ENCODE measurements at places on chromosomes 1 and 21.

GRCh38 chr1:248380854-248381253, 5.3 kb downstream of the OR2T6 start:
- DNase-seq: no peak

DNA sequence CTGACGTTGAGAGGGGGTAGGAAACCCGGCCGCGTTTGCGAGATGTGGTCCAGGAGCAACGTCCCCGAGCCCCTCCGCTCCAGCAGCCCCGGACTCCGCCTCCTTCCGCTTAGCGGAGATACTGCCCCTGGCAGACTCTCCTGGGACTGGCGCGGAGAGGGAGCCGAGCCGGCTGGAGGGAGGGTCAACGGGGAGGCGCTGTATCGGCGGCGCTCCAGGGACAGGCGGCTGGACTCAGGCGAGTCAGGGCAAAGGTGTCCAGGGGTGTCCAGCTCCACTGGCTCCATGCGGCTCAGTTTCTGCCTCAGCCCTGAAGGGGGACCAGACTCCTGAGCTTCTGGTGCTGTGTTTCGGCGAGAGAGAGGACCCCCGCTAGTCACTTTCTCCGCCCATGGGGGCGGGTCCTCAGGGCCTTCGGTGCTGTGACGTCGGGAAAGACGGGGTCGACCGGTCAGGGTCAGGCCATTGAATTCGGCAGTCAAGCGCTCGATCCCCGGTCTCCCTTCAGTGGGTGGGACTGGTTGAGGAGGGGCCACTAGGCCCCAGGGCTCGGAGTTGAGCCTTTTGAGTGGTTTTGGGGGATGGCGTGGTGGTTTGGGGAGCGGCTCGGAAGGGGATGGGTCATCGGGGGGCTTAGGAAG, 2.8 kb upstream of the LIX1L start:
- DNase-seq: peak; percentile 90

- no peak for DNase-seq
These were observed 4.9 kb downstream of the TPM3 start for GRCh38 chr1:154186852-154187501.

DNA sequence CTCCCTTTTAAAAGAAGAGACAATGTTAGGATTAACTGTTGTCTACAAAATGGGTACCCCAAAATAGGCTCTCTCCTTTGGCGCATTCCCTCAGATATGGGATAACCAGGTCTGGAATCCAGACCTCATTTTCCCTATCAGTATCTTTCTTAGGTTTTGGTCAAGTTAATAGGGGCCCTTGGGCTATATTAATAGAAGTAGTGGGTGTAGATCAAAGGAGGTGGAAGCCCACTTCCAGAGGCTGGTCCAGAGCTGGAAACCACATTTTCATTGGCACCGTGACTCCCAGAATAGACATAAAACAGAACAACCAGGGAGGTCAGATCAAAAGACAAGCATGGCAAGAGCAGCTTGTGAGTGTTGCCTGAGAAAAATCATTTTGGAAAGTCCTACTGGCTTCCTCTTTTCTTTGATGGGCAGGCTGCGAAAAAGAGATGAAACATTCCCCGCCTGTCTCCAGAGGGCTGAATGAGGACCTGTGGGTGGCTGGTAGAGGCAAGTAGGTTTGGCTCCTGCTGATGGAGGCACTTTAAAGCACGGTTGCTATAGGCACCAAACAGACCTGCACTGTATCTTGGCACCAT, 25.8 kb upstream of the KIF21B start:
- DNase-seq: no peak

- no peak for DNase-seq
These were observed 47.6 kb upstream of the VAV3 start for GRCh38 chr1:108012553-108012952.

GRCh38 chr21:27419153-27419552, 452.3 kb upstream of the ADAMTS5 start:
- no peak for DNase-seq

GRCh38 chr1:179017383-179018326, 8.0 kb upstream of the FAM20B start:
- no peak for DNase-seq

GRCh38 chr21:45788198-45788597, 144.7 kb downstream of the PCBP3 start:
- DNase-seq: no peak

DNA sequence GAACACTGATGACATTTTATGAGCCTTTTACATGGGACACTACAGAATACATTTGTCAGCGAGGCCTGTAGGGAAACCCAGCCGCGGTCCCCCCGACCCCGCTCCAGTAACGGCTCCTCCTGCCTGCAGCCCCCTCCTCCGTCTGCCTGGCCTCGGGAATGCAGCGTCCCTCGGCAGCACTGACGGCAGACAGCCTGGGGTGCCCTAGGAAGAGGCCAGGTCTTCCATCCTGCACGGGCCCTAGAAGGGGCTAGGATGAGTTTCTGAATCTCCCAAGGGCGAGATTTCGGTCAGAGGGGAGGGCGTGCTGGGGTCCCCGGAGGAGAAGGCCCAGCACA, 8.4 kb downstream of the SAMD11 start:
- no peak for DNase-seq

DNA sequence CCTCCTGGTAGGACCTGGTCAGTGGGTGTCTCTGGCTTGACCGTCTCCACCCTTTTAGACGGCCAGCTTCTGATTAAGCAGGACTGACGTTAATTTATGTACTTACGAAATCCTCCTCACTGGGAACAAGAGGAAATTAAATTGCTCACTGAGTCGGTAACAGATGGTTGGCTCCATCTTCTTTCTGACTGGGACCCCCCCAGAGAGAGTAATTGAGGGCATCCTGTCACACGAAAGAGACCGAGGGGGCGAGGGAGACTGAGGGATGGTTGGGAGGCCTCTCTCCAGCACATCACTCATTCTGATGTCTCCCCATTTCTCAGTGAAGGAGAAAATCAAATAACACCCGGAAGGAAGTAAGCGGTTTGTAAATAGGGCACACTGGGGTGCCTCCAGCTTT, 104.8 kb downstream of the OMA1 start:
- DNase-seq: no peak

- no peak for DNase-seq
These were observed 33.1 kb downstream of the ZMYND12 start for GRCh38 chr1:42422737-42423136.

DNA sequence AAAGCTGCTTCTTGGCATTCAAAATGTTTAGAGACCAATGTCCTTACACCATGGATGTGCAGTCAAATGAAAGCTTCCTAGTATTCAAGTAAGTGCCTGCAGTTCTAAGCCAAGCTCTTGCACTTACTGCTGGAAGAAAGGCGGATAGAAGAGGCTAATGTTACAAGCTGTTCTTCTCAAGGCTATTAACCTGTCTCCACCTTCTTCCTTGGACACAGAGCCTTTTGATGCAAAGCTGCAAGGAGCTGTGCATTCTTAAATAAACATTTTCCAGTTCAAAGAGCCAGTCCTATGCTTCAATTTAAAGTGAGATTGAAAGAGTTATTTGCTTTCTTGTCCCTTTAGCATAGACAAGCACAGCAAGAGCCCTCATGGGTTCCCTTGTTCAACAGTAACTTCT, 167.9 kb upstream of the RUNX1 start:
- no peak for DNase-seq

DNA sequence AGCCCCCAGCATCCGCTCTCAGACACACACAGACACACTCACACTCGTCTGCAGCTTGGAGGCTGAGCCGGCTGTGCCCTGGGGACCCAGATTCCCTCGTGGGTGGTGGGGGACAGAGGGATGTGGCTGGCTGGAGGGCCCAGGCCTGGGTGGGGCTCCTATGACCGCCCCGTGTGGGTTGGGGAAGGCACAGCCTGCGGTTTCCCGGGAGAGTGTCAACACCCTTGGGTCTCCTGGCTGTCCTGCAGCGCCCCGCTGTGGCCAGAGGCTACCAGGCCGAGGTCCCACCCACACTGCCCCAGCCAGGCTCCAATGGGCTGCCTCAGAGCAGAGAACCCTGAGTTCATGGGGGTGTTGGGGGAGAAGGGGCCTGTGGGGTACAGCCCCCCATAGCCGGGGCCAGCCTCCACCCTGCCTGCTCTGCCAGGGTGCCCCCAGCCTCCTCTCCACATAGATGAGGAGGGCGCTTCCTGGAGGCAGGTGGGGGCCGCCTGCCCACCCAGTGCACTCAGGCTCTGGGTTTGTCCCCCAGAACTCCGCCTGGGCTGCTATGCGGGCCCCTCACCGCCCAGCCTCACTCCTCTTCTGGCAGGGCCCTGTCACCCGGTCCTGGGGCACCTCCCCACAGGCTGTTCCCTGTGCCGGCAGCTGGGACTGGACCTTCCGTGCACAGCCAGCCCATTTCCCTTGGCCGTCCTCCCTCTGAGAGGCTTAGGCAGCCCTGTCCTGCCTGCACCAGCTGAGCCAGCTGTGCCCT, at the start of gene TTC34:
Gene TTC34 (minus strand): TSS at position 159 of the 757 bp plus-strand sequence. CDS start 866 bp downstream, outside the sequence.
- peak; percentile 36 for DNase-seq

DNA sequence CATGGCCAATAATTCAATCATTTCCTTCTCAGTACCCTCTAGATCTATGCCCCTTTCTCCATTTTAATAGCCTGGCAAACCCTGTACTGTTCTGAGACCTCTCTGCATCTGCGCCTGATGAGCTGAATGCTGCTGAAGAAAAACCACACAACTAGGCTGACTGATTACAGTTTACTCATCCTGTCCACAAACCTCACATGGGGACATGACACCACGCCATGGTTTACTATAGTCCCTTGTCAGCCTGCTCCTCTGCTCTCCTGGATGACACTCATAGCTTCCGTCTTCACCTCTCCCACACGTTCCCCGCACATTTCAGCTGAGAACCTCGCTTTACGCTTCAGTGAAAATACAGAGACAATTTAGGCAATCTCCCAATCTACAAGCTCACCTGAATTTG, 59.7 kb downstream of the DESI2 start:
- no peak for DNase-seq

DNA sequence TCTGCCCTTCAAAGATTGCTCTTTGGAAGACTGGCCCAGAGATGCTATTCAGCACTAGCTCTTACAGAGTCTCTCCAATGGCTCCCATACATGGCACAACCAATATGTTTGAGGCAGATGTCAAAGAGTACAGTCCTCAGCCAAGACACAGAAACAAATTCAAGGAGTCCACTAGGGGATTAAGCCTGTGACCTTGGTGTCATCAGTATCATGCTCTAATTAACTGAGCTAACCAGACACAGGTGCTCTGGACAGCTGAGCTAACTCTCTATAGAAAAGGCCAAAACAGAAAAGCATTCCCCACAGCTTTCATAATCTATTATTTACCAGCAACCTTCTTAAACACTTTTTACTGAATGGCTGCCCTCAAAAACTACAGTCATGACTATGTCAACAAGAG, 666.0 kb upstream of the PLXNA2 start:
- no peak for DNase-seq

DNA sequence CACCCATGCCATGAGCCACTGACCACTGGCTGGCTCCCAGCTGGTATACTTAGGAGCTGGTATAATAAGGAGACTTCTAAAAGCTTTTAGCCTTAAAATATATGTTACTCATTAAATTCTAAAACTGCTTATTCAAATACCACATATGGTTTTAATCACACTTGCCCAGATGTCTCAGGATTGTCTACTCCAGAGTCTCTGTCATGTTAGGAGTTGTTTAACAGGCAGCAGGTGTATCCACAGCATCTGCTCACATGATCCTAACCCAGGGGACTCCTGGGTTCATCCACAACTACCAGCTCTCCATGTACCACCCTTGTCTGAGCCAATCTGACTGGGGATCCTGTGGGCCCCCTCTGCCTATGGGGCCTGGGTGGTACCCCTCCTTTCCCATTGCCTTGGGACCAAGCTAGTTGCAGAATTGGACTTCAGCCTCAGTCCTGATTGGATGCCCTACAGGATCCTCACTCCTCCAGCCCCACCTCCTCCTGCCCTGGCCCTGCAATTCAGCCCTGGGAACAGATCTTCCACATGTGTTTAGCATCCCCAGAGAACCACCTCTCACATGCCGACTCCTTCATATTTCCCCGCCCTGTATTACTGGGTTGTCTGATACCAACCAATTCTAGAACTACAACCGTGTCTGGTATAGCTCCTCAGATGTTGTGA, 61.3 kb downstream of the BCAR3 start:
- no peak for DNase-seq

GRCh38 chr1:208239473-208240381, 4.5 kb downstream of the PLXNA2 start:
- DNase-seq: no peak

DNA sequence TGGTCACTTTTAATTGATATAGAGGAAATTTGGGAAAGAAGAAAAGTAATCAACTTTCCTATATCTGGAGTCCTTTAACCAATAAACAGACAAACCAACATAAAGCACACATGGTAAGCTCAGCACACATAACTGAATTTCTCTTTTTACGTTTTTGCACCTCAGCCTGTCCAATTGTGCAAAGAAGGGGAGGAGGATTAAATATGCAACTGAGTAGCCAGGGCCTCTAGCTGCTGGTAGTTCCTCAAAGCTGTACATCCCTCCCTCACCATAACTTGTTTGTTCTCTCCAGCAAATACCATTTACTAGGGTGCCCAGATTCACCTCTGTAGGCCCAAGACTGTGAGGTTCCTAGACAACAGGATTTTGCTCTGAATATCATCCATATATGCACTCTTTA, 25.4 kb downstream of the ST6GALNAC5 start:
- DNase-seq: no peak

DNA sequence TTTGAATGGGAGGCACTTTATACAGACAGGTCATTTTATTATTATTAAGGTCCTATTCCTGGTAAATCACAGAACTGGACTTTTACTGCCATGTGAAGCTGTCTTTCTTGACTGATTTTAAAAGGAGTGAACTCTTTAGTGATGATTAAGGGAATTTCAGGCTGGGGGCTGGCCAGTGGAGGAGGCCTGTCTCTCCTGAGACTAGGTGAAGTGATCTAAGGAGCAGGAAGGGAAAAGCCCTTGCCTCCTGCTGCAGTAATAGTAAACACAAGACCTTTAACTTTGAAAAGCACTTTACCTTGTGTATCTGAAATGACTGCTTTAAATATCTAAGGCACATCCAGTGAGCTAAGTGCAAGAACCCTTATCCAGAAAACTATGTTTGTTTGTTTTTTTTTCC, 118.0 kb upstream of the SPAG17 start:
- DNase-seq: no peak

DNA sequence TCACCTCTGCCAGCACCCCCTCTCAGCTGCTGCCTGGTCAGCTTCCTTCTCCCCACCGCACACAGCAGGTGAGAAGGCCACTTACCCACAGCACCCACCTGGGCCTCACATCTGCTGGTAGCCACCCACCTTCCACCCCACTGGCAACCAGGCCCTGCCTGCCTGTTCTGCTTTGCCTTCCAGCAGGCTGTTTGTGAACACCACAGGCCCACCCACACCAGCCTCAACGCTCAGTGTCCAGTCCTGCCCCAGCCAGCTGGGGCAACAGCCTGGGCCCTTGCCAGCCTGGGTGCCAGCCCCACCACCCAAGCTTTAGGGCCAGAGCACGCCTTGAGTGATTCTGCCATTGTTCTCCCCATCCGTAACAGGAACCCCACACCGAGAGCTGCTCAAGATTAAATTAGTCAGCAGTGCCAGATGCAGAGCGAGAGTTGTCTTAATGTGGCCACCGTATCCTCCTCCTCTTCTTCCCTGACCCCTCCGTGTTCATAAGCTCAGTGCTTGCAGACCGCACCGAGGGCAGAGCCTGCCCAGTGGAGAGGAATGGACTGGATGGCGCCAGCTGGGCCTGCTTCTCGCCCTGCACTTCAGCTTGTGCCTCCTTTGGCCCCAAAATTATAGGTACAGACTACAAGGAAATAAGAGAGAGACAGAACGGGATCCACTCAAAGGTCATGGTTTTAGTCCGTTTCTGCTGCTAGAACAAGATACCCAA, 120.3 kb upstream of the COL6A1 start:
- DNase-seq: no peak

- peak; percentile 33 for DNase-seq
These were observed 33.2 kb downstream of the NHLH2 start for GRCh38 chr1:115807723-115808122.
